NCI-H446 treated with DMSO at 0.1 percent for 48 hours (cell line): ENCODE measurements at places on chromosomes 5 and 9.

- no peak for DNase-seq
These were observed 626 bp downstream of the PSD2 start for GRCh38 chr5:139796061-139796806.

- no peak for DNase-seq
These were observed 217.9 kb upstream of the KLF4 start for GRCh38 chr9:107707428-107707837.

DNA sequence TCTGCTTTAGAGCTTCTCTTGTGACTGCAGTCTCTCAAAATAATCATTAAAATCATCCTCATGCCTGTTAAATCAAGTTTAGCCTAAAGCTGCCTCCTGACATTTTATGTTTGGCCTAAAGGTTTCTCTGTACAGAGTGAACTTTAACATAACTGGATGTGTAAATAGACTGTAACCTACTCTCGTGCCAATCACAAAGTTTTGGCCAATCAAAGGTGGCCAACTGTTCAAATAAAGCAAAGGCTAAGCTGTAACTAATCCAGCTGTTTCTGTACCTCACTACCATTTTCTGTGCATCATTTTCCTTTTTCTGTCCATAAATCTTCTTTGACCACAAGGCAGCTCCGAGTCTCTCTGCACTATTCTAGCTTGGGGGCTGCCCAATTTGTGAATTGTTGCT, 86.2 kb downstream of the GCNT1 start:
- no peak for DNase-seq

GRCh38 chr5:96714951-96715451, 52.8 kb downstream of the CAST start:
- DNase-seq = no peak

- DNase-seq = no peak
These were observed 7.6 kb downstream of the SLC6A18 start for GRCh38 chr5:1232780-1233179.

DNA sequence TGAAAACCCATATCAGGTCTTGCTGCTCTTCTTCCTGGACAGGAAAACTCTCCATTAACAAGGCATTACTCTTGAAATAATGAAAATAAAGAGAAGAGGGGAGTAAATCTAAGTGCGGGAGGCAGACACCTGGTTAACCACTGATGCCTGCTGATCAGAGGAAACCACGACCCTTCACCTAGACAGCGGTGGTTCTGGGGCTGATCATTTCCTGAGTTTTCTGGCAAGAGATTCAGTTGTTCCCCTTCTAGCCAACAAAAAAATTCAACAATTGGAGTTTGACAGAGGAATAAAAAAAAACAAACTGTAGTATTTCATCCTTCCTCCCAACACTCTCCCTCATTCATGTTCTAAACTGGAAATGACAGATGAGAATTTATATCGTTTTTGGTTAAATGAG, 3.0 kb downstream of the RLN2 start:
- DNase-seq = no peak

DNA sequence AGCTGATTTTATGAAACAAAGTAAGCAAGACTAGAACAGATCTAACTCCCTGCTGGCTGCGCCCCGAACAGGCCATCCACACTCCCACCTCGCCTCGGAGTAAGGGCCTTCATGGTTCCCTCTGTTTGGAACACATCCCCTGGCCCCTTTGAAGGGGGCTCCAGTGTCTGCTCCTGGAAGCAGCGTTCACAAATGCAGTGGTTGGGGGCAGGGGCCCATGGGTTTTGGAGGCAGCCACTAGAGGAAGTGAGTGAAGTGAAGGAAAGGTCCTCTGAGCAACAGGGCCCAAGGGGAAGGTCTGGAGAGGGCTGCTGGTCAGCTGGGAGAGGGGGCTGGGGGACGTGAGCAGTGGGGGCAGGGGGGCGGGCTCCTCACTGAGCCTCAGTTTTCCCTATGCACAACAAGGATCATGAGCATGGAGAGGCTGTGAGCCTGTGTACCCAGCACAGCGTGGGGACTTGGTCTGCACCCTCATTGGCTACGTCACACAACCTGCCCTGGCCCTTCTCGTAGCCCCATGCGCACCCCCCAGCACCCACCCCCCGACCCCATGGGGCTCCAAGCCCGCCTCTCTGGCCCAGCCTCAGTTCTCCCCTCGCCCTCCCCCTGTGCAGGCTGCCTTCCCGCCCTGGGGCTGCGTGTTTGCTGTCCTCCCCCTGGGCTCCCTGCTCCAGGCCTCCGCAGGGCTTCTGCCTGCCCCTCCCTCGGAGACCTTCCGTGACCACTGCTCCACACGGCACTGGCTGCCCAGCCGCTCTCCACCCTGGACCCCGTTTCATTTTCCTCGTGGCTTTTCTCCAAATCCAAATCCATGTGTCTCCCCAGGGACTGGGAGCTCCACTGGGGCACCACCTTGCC, 39.5 kb downstream of the RASGEF1C start:
- no peak for DNase-seq

DNA sequence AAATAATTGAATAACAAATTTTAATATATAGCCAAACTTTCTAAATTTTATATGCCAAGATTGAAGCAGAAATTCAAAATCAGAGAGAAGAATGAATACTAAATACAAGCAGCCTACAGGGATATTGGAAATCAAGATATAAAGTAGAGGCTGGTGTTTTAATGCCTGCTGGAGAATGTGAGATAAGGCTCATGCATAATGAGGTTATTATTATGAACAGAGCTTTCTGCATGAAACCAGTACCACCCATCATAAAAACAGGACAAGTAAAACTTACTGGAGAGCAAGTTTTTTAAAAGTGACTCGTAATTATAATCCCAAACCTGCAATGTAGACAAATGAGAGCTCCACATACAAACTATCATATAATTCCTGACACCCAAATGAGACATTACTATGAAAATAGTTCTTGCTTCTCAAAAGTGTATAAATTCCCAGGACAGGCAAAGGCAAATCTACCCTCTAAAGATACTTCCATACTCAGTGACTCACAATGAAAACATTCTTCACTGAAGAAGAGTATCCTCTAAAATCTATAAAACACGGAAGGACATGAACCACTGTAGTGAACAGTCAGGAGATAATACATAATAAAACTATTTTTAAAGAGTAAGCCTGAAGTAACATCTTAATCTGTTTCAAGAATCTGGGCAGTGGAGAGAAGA, 532.0 kb upstream of the GRAMD2B start:
- no peak for DNase-seq

GRCh38 chr5:135533334-135533733, 2.4 kb downstream of the NEUROG1 start:
- no peak for DNase-seq

DNA sequence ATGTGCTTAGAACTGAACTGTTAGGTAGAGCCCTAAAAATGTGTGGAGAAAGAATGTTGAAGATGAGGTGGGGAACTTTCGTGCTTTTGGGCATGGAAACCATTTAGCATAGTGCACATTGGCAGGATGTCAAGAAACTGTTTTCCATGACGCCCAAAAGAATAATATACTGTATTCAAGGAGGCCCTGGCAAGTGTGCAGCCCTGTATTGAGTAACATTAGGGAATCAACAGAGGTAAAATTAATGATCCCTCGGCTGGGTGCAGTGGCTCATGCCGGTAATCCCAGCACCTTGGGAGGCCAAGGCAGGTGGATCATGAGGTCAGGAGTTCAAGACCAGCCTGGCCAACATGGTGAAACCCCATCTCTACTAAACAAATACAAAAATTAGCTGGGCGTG, 20.9 kb upstream of the PLIN2 start:
- DNase-seq = no peak
